ENCODE measurements at places on chromosomes 2 and 18. TPM values are rescaled to one million over a fixed set of nuclear protein-coding genes. Genes with fewer than 3 reads are reported as not detected.

DNA sequence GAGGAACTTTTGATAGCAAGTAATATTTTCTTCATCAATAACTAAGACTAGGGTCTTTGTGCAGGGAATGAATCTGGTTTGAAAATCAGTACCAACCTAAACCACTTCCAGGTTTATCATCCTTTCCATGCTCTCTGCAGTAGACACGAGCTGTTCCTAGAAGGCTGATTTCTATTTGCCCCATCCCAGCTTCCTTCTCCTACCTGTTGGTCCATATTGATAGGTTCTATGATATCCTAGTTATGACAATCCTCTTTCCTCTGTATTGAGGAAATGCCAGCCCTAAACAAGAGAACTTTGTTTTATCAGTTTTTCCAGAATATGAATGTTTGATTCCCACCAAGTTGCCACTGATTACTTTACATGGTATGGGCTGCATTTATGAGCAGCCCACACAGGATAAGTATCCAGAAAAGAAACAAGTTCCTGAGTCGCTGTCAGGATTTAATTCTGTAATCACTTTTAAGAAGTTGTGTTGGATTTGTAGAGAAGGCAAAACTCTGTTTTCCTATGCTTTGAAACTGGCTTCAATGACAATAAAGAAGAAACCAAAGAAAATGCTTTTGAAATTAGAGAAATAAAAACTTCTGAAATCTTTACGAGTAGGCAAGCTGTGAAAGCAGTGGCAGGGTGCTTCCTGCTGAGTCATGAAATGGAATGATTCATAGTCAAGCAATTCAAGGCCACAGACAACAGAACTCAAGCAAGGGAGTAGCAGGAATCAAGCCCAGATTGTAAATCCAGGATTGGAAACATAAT lies 37.3 kb upstream of the TANK start:
- no peak for DNase-seq

DNA sequence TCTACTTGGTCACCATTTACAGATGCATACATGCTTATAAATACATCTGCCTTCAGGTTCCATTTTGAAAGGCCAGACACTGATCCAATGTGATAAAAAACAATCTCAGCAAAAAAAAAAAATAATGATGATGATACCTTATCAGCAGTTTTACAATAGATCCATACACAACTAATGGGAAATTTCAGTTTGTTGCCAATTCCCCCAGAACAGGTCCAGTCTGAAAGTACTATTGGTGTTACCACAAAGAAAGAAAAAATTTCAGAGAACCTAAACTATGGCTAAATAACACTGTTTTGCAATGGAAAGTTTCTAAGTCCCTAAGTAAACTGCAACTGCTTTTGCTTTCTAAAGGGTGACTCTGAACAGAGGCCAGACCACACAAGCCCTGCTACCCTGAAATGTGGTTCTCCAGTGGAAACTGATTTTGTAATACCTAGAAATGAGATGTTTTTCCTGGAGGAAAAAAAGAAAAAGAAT lies 54.1 kb downstream of the LPIN2 start:
- no peak for DNase-seq

GRCh38 chr18:58599106-58599505 lies 29.8 kb downstream of the ALPK2 start:
- DNase-seq, result no peak

DNA sequence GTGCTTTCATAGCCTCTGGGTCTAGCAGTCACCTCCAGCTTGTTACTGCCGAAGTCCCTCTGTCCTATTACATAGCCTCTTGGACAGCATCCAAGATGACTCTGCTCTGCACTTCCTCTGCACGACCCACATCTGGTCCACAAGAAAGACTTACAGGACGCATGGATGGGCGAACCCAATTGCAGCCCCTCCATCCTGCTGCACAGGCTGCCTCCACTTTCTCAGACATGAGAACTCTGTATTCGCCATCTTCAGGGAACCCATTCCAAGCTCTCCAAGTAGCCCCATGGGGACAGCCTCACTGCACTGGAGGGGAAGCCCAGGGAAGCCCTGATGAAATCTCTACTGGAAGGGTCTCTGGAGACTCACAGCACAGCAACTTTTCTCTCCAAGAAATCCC lies 172.1 kb downstream of the GFPT1 start:
- peak; percentile 41 for DNase-seq

The DLX1 gene
- 0.34 TPM for polyA plus RNA-seq

GRCh38 chr18:58394602-58395425 lies 234.1 kb downstream of the ALPK2 start:
- DNase-seq, result no peak

DNA sequence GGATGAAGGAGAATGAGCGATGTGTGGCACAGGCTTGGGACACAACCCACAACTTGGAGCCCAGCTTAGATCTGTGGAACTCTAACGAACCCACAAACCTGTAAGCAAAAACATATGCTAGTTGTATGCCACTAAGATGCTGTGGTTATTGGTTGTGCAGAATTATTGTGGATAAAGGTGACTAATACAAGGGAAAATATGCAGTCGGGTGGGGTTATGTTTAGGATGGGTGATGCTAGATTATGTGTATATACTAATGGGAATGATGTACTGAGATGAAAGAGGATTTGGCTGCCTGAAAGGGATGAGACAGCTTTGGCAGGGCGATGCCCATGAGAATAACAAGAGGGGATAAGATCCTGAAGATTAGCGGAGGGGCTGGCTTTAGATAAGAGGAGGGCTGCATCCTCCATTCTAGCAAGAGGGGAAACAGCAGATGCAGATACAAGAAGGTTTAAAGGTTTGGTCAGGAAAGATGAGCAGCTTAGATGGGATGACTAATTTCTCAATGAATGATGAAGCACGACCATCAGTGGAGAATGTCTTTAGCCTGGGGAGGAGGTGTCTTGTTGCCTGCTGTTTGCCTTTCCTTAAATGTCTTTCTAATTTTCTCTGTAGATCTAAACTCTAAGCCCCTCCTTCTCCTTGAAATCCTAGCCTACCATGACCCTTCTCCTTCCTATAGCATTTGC lies 49.6 kb downstream of the GALNT14 start:
- DNase-seq, result no peak

Measured in right lung (tissue), 10 donors.